ENCODE measurements at places on chromosomes 2 and 18. TPM values are rescaled to one million over a fixed set of nuclear protein-coding genes. Genes with fewer than 3 reads are reported as not detected.

- no peaks in the 10 kb centered on the region for H3K4me1 ChIP-seq
- H3K4me3 ChIP-seq = no peak overlapping the region
- no peak overlapping the region for H3K27ac ChIP-seq
- no peaks in the 10 kb centered on the region for H3K27me3 ChIP-seq
Measured at GRCh38 chr2:140657657-140658056, 1473.2 kb downstream of the LRP1B start.

Gene MOGAT1
- not detected for total RNA-seq

GRCh38 chr2:54503192-54503591 lies 47.1 kb downstream of the SPTBN1 start:
- no peaks in the 10 kb centered on the region for H3K36me3 ChIP-seq
- H3K4me3 ChIP-seq = no peak overlapping the region
- no peaks in the 10 kb centered on the region for H3K4me1 ChIP-seq
- DNase-seq = peak; percentile 55
- H3K27ac ChIP-seq = no peak overlapping the region
- no peaks in the 10 kb centered on the region for H3K27me3 ChIP-seq

Gene GKN1
- 1.4 TPM for total RNA-seq

- H3K27me3 ChIP-seq = no peaks in the 10 kb centered on the region
- H3K27ac ChIP-seq = no peak overlapping the region
- H3K4me1 ChIP-seq = no peaks in the 10 kb centered on the region
Measured at GRCh38 chr2:32711219-32711618, 83.4 kb downstream of the TTC27 start.

Gene ATG16L1
- total RNA-seq = 23.4 TPM

DNA sequence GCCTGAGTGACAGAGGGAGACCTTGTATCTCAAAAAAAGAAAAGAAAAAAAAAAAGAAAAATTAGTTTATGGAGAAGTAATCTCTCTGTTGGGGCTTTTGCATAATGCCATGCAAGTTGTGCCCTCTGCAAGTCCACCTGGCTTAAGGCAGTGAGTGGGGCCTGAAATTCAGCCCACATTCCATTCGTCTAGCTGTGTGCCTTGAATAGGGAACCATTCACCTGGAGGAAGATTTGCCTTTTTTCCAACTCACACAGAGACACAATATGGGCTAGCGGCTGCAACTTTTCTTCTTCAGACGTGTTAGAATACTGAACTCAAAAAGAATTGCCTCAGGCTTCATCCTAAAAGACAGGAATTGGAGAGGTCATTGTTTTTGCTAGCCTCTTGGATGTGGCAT lies 160.0 kb upstream of the STON1 start:
- peaks cover 16% of the 10 kb centered on the region for H3K36me3 ChIP-seq
- H3K4me1 ChIP-seq = no peaks in the 10 kb centered on the region
- H3K4me3 ChIP-seq = no peak overlapping the region
- DNase-seq = no peak
- H3K27ac ChIP-seq = no peak overlapping the region

DNA sequence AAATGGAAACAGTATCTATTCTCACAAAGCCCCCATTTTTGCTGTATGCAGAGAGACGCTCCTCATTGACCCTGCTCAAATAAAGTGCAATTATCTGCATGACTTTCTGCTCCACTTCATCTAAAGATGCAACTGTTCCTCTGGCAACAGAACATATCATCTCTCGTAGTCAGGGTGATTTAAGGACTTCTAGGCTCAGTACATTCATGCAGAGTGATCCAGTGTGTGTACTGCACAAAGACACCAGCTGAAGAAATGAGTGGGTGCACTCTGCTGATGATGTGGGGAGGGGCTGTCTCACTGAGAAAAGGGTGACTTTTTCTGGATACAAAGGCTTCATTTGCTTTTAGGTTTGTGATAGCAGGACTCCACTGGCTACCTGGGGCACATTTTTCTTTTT lies 355.2 kb downstream of the GALNT13 start:
- H3K4me3 ChIP-seq = no peak overlapping the region
- H3K27ac ChIP-seq = no peak overlapping the region
- H3K36me3 ChIP-seq = no peaks in the 10 kb centered on the region
- H3K4me1 ChIP-seq = no peaks in the 10 kb centered on the region
- no peaks in the 10 kb centered on the region for H3K27me3 ChIP-seq
- no peak for DNase-seq

All from thymus (tissue), 14 donors.